Glutamatergic neuron (in vitro differentiated cells): ENCODE measurements at places on chromosomes 11 and 22.

DNA sequence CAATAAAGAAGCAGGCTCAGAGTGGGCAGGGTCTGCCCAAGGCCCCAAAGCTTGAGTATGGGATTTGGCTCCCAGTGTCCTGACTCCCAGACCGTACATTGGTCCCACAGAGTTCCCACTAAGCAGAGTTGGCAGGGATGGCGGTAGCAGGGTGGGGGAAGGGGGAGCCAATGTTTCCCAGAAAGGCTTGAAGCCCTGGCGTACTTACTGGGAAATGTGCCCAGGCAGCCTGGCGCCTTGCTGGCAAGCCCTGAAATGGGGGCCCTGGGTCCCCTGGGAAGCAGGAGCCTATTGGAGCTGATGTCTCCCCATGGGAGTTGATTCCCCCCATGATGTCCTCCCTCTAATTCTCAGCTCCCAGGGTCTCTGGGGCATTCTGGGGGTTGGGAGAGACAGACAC lies 9.3 kb downstream of the ARHGEF17 start:
- DNase-seq = no peak

DNA sequence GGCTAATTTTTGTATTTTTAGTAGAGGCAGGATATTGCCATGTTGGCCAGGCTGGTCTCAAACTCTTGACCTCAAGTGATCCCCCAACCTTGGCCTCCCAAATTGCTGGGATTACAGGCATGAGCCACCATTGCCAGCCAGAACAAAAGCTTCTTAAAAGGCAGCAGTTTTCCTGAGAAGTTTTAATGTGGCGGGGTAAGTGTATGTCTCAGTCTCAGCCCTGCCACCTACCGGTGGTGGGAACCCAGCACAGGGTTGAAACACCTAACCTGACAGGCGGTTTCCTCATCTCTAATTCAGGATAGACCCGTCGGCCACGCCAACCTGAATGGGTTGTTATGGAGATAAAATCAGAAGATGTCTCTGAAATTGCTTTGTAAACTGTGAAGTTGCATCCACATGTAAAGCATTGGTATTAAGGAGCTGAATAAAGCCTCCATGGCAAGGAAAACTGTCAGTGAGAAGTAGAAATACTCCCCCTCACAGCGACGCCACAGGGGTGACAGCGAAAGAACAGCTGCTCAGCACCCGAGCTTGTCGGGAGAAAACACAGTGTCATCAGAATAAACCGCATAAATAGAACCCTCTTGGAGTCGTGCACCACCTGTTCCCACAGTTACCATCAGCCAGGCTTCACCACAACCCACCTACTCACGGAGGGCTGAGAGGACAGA lies 165.9 kb upstream of the NCAM1 start:
- peak; percentile 67 for DNase-seq

- no peak for DNase-seq
Measured at GRCh38 chr11:108111126-108111525, 10.2 kb upstream of the ACAT1 start.

- DNase-seq = no peak
Measured at GRCh38 chr11:6875761-6876160, 664 bp upstream of the OR10A4 start.

DNA sequence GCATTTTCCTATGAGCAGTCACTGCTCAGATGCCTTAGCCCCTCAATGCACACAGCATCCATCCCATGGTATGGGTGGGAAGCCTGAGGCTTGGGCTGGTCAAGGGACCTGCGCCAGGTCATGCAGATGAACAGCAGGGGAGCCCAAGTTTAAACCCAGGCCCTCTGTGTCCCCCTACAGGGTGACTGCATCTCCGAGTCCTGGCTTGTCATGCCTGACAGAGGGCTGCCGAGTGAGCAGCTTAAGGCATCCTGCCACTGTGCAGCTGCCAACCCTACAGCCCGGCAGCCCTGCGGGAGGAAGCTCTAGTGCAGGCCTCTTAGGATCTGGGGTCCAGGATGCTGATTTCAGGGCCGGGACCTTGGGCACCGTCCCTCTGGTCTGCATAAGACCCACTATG lies 10.0 kb downstream of the IL2RB start:
- DNase-seq = no peak

DNA sequence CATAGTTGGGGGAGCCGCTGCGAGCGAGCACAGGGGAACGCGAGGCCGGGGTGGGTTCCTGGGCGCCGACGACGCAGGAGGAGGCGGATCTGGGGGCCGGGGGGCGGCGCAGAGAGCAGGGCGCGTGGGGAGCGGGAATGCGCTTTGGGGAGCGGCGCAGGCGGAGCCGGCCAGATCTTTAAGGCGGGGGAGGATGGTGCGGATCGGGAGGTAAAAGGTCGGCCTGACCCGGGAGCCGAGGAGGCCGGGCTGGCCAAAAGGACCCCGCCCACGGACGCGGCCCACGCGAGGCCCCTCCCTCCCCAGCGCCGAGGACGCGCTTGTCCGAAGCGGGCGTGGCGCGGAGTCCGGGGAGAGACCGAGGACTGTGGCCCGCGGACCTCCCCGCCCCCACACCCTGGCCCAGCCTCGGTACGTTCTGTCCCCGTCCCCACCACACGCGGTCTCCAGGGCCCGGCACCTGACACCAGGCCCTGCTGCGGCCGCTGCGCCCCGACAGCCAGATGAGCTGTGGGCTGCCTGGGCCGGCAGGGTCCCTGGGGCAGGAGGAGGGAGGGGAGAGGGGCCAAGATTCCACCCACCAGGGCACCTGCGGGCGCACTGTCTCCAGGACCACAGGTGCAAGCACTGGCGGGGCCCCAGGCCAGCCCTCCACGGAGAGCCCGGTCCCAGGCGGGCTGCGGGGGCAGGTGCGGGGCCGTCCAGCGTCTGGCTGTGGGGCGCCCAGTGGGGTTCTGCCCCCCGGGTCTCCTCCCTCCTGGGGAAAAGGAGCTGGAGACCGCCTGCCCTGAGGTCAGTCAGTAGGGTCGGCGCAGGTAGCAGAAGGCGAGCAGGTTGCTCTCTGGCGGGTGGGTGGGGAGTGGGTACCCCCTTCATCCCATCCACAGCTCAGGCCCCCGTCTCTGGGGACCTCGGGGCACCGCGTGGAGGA lies 10.9 kb downstream of the PIM3 start:
- peak; percentile 50 for DNase-seq
